Right renal cortex interstitium (tissue), 3 donors: ENCODE measurements at places on chromosomes 4 and X. TPM values are rescaled to one million over a fixed set of nuclear protein-coding genes. Genes with fewer than 3 reads are reported as not detected.

DNA sequence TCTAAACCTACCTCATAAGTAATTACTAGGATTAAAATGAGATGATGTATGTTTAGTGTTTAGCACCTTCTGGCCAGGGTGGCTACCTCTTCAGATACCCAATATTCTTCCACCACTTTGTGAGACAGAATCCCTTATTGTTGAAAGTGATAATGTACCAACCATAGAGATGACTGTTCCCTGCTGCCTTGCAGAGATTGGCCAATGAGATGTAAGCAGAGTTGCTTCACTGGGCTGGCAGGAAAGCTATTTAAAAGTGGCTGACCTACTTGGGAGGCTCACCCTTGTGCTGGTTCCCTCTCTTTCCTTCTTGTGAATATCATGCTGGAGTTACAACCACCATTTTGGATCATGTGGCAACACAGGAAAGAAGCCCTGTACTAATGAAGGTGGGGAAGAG, 58.9 kb downstream of the TMEM154 start:
- DNase-seq, result no peak

DNA sequence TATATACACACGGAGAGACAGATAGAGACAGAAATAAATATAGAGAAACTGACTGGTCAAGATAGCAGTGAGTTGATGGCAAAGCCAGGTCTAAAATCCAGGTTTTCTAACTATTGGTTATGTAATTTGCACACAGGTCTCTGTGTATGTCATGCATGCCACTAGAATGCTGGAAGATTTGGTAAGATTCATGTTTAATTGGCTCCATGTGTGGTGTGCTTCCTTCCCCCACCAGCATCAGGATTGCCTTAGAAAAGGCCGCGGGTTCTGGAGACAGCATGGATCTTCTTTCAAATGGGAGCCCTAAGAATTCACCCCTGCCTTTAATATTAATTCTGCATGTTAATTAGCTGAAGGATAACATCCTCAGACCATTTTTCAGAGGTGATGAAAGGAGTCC, 31.3 kb downstream of the HAND2 start:
- DNase-seq, result no peak

DNA sequence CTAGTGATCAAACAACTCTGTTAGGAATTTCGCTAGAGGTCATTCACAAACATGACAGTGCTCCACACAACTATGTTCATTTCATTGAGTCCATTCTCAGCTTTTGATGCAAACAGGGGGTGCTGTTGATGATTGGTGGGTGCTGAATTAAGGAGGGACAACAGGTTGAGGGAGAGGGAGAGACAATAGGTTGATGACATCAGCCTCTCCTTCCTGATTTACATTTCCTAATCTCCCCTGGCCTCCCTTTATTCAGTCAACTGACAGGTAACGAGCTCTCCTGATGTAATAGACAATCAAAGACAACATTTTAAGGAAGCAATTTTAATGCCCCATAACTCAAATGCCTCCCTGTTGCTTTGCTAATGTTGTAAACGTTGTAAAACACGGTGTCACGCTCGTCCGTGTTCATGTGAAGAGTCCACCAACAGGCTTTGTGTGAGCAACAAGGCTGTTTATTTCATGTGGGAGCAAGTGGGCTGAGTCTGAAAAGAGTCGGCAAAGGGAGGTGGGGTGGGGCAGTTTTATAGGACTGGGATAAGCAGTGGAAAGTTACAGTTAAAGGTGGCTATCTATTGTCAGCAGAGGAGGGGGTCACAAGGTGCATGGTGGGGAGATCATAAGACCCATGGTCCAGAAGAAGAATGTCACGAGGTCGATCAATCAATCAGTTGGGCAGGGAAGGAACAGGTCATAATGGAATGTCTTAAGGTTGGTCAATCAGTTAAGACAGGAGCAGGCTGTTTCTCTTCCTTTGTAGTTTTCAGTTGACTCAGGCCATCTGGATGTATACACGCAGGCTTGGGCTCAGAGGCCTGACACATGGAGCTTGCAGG, 4.8 kb upstream of the GAR1 start:
- DNase-seq, result no peak

GRCh38 chr4:2870082-2870481, 26.4 kb downstream of the ADD1 start:
- DNase-seq, result no peak

- no peak for DNase-seq
Observed at GRCh38 chr4:88110826-88111225, 47.6 kb downstream of the ABCG2 start.

- DNase-seq, result no peak
Observed at GRCh38 chr4:53208753-53209152, 157.1 kb downstream of the SCFD2 start.

- no peak for DNase-seq
Observed at GRCh38 chr4:6331018-6331417, 61.4 kb downstream of the WFS1 start.

DNA sequence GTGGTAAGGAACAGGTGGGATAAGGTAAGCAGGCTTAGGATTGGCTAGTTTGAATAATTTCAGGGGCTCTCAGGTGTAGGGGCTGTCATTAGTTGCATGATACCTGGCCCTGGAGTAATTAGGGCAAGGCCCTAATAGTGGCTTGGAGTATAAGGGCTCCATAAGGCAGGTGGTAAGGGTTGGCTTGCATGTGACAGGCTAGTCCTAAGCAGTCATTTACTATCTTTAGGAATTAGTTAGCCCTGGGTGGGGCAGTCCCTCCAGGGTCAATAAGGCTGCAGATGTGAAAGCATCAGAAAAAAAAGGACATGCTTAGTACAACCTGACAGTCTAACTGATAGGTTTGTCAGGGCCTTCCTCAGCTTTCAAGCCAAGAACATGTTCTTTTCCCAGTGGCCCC, 7.8 kb upstream of the TMPRSS11D start:
- no peak for DNase-seq

DNA sequence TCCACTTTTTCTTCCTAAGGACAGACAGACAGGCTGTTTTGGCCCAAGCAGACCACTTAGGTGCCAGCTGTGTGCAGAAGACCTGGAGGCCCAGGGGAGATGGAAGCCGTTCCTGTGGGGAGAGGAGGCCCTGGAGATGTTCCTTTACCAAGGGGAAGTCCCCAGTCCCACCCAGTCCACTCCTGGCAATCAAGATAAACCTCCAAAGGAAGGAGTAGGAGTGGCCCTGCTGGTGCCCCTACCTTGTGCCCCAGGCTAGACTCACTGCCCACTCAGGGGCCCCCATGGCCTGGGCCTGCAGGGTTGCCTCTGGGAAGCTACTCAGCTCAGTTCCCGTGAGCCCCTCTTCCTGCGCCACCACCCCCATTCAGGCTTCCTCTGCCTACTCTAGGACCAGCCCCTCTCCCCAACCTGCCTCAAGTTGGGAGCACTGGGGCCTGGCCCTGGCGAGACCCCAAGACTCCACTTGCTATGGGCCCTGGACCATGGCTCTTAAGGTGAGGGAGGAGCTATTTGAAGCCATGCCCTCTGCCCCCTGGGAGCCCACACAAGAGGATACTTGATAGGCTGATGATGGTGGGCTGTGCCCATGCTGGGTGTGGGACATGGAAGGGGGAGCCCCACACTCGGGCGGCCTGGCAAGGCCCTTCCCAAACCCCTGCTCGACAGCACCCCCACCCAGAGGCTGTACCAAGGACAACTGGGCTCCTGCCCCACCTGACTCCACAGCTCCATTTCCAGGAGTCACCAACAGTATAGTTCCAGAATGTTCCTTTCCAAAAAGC, 24.8 kb upstream of the RNF4 start:
- no peak for DNase-seq

DNA sequence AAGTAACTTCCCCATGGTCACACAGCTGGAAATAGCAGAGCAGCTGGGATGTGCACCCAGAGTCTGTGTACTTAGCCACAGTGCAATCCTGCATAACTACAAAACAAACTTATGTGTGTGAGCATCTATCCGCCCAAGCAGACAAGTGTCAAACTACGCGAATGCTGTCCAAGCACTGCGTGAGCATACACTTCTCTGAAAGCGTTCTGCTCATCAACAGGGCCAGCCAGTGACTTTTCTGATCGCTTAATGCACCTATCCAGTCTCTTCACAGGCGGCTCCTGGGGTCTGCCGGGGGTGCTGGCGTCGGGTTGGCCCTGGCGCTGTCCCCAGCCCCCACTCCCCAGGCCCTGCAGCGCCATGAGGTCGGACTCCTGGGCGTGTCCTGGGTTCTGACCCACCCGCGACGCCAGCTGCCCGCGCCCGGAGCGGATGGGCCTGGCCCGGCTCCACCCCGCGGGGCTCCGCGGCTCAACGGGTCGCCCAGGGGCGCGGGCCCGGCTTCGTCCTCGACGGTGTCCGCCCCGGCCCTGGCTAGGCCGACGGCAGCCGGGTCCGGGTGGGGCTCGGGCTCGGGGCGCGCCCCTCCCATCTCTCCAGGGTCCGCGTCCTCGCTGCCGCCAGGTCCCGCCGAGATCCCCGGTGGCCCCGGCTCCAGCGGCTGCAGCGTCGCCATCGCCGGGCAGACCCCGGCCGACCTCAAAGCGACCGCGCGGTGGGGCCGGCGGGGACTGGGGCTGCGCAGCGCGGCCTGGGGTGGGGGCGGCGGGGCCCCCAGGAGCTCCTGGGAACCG, 1.3 kb upstream of the ZNF141 start:
- DNase-seq, result no peak

DNA sequence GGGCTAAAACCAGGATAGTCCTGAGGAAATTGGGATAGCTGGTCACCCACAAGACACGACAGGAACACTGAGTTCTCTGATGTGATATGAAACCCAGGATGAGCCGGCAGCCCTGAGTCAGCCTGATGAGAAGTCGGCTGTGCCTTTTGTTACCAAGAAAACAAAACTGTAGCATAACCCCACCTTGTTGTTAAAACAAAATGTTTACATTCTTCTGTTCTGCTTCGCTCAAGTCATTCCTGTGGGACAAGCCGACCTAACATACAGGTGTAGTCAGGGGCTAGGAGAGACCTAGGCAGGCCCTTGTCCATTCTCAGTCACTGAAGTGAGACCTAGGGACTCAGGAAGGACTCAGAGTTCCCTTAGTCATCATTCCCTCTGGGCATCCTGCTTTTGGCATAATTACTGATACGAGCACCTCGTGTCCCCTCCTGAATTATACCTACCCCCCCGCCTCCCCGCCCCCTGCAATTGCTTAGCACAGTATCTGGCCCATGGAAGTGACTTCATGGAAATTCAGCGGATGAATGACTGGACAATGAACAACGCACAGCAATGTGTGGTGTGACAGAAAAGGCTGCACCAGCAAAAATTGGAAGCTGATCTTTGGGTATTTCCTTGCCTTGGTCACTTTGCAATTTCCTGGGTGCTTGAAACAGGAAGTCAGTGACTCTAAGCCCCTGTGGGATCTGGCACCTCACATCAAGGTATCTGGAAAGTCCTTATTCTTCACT, 31.9 kb upstream of the TLR2 start:
- no peak for DNase-seq

DNA sequence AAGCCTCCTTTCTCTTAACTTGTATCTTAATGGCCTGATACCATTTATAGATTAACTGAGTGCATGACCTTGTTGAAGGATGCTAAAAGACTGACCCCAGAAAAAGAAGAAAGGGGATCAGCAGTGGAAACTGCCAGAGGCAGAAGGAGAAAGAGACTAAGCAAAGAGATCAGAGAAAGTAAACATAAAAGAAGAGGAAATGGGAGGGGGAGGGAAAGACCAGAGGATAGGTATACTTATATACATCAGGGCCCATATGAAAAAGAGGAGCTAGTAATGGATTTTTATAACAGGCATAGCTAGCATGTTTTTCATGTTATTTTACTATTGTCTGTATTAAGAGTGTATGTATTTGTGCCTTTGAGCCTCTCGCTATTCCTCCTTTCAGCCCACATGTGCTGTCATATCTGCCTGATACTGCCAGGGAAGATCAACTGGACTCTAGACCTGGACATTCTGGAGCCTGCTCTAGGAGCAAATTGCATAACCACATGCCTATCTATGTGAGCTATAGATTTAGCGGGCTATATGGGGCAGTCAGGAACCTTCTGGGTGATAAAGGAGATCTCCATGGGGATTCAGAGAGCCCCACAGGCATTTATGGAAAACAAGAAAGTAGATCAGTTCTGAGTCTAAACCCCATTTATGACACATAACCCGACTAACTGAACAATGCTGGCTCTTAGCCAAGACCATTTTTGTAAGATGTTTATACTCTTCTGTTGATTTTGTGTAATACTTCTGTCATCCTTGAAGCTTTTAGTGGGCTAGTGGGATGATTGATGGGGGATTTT, 13.4 kb upstream of the SNX12 start:
- no peak for DNase-seq

DNA sequence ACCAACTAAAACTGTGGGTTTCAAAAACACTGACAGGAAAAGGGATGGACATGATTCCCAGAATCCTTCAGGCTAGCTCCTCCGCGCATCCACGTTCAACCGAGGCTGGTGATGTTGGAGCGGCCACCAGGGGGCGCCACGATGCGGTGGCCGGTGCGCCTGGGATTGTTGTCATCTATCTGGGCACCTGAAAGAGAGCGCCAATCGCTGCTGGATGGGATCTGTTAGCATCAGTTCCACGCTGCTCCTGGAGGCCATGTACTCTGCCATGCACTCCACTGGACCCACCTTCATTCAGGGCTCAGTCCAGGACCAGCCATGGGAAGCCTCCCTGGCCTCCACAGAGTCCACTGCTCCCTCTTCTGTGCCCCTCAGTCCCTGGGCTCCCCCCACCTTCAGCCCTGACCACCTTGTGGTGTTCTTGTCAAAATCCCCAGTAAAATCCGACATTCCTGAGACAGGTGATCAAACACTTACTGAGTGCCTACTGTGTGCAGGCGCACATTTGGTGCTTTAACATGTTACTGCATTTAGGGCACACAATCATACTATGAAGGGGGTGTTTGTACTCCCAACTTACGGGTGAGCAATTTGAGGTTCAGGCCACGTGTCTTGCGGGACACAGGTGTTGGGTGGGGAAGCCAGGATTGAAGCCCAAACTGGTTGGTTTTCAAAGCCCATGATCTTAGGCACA, 71.1 kb downstream of the CRMP1 start:
- no peak for DNase-seq

DNA sequence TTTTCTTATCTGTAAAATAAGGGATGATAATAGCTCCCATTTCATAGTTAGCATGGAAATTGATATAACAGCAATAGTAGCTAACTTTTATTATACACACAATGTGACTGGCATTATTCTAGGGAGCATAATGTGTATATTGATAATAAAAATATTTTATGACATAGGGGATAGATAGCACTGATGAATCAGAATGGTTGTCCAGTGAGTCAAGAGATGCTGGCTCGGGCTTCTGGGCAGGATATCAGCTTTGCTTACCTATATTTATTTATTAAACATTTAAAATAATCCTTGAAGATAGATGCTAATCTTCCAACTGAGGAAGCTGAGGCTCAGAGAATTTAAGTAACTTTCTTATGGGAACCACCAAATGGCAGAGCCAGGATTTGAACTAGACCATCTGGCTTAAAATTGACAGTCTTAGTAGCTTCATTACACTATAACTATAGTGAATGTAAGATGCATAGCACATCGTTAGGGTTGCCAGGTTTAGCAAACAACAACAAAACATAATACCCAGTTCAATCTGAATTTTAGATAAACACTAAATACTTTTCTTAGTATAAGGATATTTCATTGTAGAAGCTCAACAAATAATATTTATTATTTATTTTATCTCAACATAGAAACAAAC, 2.7 kb downstream of the AFP start:
- no peak for DNase-seq

The LSM6 gene
- 62.5 TPM for polyA plus RNA-seq

The TEX11 gene
- polyA plus RNA-seq, result 0.10 TPM

The RBM46 gene
- not detected for polyA plus RNA-seq

The PRR32 gene
- not detected for polyA plus RNA-seq

The CT45A9 gene
- not detected for polyA plus RNA-seq

The SYAP1 gene
- polyA plus RNA-seq, result 26.9 TPM

The PAGE1 gene
- not detected for polyA plus RNA-seq

The TRIM60 gene
- polyA plus RNA-seq, result 0.11 TPM

The XAGE2 gene
- not detected for polyA plus RNA-seq

The NXF2B gene
- polyA plus RNA-seq, result 1.5 TPM

The CLDN22 gene
- 0.74 TPM for polyA plus RNA-seq

The DGKQ gene
- 5.0 TPM for polyA plus RNA-seq

The PHKA1 gene
- polyA plus RNA-seq, result 5.0 TPM
